ENCODE measurements at places on chromosomes 13 and 19.
A peak's percentile ranks its signal among the peaks of the same experiment; 100 is the strongest.

DNA sequence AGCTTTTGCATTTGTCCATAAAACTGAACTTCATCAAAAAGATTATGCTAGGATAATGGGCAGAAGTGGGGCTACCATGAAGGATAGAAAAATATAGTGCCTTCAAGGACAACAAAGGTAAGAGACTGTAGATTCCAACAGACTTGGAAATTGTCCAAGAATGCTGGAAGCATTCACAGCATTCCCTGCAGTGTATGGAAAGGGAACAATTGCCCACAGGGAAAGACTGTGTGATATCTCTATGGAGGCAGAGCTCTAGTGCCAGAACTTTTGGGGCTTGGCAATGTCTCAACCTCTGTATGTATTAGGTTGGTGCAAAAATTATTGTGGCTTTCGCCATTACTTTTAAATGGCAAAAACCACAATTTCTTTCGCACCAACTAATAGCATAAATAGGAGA, 1598.8 kb upstream of the MIR17HG start:
- DNase-seq, result no peak

DNA sequence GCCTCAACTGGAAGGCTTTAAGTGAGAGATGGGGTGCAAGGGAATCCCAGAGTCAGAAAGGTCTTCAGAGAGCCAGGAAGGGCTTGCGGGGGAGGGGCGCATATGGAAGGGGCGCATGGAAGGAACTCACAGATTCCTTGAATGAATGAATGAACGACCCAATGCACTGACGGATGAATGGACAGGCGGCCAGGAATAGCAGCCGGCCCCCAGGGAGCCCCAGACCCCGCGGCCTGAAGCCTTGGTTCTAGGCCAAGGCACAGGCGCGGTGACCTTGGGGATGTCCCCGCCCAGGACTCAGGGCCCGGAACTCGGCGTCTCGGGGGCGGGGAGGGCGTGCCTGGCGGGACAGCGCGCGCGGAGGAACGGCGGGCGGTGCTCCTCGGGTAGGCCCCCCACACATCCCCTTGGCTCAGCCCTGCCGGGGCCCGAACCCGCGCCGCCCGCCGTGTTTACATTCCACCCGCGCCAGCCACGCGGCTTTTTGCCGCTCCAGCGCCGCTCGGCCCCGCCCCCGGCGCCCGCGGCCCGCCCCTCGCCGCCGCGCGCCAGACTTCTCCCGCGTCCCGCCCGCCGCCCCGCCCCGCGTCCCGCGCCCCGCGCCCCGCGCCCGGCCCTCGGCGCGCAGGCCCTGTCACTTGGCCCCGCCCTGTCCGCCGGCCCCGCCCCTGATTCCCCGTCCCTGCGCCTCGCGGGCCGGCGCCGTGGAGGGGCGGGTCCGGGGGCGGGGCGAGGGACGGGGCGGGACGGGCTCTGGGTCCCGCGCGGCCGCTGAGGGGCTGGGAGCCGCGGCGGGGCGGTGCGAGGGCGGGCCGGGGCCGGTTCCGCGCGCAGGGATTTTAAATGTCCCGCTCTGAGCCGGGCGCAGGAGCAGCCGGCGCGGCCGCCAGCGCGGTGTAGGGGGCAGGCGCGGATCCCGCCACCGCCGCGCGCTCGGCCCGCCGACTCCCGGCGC, at the start of gene CCNE1:
Gene CCNE1, plus strand, starts transcription at position 867 of the 955 bp plus-strand sequence. CDS start 565 bp downstream, outside the sequence.
- peak; percentile 98 for DNase-seq

DNA sequence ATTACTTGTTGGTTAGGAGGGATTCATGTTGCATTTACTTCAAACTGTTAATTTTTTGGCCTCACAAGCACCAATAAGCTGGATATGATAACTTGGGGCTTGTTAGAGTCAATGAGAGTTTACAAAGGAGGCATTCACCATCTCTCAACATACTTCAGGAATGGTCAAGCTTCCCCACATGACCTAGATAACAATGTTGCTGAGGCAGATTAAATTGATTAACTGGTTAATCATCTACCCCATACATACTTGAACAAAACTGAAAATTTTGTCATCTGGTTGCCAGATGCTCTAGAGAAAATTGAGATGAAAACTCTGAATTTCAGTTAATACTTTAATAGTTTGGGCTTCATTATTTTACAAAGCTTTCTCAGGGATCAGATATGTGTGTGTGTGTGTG, 43.0 kb upstream of the UBL3 start:
- DNase-seq, result no peak

DNA sequence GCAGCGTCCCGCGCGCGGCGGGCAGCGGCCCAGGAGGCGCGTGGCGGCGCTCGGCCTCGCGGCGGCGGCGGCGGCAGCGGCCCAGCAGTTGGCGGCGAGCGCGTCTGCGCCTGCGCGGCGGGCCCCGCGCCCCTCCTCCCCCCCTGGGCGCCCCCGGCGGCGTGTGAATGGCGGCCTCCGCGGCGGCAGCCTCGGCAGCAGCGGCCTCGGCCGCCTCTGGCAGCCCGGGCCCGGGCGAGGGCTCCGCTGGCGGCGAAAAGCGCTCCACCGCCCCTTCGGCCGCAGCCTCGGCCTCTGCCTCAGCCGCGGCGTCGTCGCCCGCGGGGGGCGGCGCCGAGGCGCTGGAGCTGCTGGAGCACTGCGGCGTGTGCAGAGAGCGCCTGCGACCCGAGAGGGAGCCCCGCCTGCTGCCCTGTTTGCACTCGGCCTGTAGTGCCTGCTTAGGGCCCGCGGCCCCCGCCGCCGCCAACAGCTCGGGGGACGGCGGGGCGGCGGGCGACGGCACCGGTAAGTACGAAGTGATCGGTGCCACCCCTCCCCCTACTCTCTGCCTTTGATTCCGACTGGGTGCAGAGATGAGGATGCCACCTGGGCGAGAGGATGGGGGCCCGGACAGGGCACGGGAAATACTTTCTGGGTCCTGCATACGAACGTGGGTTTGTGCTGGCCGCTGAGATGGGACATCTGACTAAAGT, 874 bp downstream of the TRIM28 start:
- peak; percentile 67 for DNase-seq

DNA sequence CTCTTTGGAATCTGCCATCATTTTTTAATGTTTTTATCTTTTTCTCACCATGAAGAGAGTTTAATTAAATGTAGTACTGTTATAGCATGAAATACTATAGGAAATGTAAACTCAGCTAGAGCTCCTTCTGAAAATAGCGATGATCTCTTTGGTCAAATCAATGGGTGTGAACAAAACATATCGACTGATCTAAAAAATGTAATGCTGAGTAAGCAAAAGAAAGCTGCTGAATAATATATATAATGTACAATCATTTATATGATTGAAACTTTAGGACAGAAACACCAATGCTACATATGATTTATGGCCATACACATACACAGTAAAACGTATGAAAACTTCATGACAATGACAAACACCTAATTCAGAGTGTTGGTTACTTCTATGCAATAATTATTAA, 150.8 kb upstream of the TUBA3C start:
- no peak for DNase-seq

- no peak for DNase-seq
Measured at GRCh38 chr13:28449826-28450773, 44.8 kb downstream of the FLT1 start.

- DNase-seq, result no peak
Measured at GRCh38 chr19:40240332-40240731, 13.8 kb upstream of the CCNP start.

GRCh38 chr19:46364359-46364758, 17.5 kb downstream of the PPP5C start:
- DNase-seq, result no peak

DNA sequence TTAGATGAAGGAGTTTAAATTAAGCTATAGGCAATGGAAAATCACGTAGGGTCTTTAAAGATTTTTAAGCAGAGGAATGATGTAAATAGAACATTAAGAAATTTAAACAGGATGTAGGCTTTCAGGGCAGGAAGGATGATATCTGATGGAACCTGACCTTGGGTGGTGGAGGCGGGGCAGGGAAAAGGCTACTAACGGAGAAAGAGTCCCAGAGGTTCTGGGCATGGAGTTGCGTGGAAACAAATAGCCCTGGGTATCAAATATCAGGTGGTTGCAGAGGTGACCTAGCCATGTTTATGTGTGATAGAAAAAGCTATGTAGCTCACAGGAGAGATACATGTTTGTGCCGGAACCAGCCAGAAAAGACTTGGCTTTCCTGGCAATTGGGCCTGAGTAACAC, 7.8 kb upstream of the CDK8 start:
- DNase-seq, result no peak

DNA sequence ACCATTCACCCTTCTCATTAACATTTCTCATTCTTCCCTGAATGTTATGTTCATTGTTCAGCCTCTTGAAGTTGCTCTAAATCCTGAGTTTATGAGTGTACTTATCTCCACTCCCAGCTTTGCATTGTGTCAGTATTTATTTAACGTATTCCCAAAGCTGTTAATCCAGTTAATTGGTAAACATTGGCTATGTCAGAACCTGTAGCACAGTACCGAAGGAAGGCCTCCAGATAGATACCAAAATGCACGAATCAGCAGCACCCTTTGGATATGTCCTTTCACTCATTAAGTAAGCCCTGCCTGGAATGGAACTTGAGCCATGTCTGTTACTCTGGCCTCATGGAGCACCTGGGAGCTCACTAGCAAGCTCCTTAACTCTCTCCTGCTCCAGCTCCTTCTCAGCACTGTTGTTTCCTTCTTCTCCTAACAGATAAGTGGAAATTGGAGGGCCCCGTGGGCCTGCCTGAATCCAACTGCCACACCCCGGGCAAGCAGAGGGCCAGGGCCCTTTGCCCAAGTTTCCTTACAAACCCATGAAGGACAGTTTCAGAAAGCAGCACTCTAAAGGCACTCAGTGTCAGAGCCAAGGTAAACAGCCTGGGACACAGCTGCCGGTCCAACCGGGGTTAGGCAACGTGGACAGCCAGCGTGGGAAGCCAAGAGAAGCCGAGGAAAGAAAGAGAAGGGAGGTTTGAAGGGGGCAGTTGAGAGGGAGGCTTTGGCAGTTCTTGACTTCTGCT, 155.0 kb upstream of the SERP2 start:
- no peak for DNase-seq

DNA sequence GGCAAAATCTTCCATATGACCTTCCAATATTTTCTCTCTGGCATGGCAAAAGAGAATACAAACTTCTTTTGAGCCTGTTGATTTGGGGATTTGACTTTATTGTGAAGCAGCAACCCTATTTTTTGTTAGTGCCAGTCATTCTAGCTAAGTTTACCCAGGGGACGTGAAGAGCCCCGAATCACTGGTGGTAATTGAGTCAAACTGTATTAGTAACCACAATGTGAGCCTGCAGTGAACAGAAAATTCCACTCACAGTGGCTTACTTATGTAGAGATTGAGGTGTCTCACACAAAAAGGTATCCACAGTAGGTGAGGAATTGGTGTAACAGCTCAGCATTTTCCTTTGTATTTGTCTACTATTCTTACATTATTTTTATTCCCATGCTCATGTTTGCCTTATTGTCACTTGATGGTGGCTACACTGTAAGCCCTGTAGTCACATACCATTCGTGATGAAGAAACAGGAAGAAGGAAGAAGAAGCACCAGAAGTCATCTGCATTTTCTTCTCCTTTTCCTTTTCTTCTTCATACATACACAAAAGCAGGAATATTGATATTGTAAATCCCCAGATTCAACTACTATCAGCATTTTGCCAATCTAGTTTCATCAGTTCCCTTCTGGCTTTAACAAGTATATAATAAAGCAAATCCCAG, 33.3 kb upstream of the MYCBP2 start:
- no peak for DNase-seq

- DNase-seq, result no peak
Measured at GRCh38 chr19:28885965-28886364, 327.0 kb downstream of the UQCRFS1 start.

DNA sequence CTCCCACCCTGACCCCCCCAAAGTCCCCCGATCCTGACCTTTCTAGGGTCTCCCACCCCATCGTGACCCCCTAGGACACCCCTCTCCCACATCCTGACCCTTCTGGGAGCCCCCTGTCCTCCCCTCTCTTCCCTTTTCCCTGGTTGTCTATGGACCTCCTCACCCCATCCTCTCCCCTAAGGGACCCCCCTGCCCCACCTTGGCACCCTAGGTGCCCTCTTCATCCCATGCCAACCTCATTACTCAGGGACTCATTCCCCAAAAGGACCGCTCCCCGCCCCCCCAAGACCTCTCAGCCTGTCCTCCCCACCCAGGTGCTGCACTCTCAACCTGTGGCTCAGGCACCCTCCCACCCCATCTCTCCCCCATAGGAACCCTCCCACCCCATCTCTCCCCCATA, 2.1 kb downstream of the MAP2K2 start:
- DNase-seq, result no peak

- DNase-seq, result no peak
Measured at GRCh38 chr13:74466020-74466419, 331.8 kb upstream of the KLF12 start.

DNA sequence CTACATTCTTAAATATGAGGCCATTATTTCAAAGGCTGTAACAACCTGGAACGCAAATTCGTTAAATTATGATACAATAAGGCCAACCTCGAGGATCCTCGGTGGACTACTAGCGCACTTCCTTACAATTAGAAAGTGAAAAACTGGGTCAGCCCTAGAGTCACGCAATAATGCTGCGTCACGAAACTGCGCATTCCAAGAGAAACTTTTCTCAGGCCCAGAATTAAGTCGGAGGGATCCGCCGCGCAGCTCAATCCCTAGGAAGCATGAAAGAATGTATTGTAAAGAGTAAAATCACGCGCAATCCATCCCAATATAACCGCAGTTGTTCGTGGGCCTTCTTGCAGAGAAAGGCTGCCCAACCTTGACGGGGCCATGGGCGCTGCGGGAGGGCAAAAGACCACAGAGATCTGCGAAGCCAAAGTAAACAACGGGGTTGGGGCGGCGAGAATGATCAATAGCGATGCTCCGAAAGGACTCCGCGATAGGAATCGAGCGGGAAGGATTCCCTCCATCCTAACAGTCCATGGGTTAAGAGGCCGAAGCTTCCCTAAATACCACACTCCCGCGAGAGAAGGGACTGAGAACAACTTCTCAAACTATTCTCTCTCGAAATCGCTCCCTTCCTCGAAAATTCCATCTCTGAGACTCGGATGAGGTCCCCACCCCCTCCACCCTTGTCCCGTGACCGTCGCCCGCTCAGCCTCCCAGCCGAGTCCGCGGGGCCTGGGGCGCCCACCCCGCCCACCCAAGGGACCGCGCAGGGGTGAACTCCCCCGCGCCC, 564 bp downstream of the SPART start:
- DNase-seq, result no peak

- no peak for DNase-seq
Measured at GRCh38 chr19:31527443-31527842, 178.2 kb upstream of the TSHZ3 start.
